ENCODE measurements at places on chromosomes 4 and X.

DNA sequence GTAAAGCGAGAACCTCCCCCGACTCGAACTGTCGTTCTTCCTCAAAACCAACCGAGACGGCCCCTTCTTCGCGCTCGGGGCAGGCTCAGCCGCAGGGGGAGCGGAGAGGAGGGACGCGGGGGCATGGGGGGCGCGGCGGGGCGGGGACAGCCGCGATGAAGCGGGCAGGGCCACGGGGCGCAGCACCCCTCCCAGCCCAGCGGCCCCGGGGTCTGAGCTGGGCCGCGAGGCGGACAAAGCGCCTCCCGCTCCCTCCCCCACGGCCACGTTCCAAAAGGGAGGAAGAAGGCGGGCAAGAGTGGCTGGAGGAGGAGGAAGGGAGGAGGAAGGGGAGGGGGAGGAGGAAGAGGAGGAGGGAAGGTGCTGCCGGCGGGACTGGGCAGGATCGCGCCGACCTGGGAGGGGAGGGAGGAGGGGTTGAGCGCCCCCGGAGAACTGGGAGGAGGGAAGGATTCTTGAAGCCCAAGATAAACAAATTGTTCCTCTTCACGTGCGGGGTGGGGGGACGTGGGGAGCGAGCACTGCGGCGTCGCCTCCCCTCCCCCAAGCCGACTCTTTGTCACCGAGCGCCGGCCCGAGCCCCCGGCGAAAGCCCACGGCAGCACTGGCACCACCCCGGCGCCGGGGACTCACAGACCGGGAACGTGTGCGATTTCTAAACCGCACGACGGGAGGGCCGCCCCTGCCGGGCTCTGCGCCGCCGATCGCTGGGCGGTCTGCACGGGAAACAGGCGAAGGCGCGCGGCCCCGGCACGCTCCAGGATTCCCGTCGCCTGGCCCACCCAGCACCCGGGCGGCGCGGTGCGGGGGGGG lies 2.9 kb downstream of the MAML3 start:
- peak; percentile 89 for DNase-seq

DNA sequence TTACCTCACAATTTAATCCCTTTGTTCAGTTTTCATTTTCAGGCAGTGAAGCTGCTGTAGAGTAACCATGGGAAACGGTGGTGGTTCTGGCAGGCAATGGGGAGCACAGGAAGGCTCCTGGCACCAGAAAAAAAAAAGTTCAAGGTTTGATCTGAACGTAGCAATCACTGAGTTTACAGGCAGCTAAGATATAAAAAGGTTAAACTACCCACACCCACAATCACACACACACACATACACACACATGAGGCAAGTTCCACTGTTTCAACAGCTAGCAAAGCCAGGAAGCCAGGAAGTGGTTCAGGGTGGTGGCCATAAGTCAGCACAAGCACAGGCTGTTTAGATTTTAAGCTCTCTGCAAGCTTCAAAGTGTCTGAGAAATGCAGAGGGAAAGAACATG lies at the start of gene SULT1B1:
SULT1B1 (minus strand) TSS at position 166 of the 400 bp plus-strand sequence. CDS start 5,403 bp downstream, outside the sequence.
- DNase-seq: peak; percentile 80

- DNase-seq: no peak
Measured at GRCh38 chr4:177077095-177077971, 232.3 kb upstream of the NEIL3 start.

DNA sequence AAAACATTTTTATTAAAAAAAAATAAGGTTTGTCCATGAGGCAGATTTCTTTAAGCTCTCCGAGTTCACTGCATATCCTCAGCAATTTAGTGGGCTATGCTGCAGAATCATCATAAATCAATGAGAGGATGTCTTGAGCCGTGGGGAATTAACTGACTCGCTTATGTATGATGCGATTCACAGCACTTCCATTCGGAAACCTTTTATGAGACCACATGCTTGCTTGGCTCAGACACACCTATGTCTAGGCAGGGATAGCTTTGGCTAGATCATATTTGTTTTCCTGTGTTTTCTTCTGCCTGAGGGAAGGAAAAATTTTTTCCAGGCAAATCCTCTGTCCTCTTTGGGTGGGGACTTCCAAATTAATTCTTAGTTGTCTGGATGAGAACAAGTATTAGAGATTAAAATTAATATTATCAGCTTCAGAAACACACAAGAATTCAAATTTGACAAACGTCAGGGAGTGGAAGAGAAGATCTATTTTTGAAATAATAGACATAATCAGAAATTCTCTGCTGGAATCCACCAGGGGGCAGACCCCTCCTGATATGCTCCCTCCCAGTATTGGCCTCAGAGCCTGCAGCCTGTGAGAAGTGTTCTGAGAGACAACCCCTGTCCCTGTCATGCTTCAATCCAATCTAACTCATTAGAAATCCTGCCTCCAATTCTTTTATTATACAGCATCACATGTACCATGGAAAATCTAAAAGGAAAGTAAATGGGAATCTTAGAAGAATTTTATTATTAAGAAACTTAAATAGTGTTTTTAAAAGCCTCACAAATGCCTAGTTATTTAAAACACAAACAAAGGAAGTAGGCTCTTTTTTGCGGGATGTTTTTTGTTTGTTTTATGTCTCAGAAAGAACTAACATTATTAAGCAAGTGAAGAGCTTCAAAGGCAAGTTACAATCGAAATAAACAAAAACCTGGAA lies 345.1 kb upstream of the TACR3 start:
- peak; percentile 21 for DNase-seq

DNA sequence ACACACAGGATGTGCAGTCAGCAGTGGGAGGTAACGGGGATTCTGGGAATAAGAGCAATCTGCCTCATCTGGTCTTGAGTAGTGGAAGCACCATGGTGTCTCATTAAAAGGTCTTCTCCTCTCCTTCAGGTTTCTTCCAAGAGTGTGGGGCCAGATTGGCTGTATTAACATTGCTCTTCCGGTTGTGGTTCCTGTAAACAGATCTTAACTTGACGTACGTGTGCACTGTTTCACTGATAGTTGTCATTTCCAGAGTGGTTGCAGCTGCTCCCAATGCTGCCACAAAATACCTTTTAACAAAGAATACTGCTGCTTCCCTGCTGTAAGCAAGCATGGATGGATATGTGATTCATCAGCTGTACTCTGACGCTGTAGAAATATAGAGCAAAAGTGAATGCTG lies 1443.4 kb upstream of the TENM3 start:
- no peak for DNase-seq

DNA sequence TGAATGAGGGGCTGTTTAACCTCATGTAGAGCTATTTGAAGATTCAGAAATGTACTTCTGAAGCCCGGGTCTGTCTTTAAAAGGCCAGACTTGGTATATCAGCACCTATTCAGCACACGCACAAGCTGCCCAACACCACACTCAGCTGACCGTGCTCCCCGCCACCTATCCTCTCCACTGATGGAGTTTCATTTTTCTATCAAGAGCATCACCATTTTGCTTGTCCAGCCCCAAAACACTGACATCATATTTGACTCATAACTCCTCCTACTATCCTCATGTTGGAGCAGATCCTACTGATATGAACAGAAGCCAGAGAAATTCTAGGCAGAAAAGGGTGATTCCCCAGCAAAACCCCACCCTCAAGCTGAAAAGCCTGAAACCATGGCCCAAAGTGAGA lies 100.3 kb downstream of the SORBS2 start:
- DNase-seq: no peak

Measured in activated CD8-positive, alpha-beta T cell treated with anti-CD3 and anti-CD28 coated beads, Interleukin-2, amount 10 ng/mL, durations not matched to agents 7 days and 5 days (primary cell).